ENCODE measurements at places on chromosomes 12 and 14. TPM values are rescaled to one million over a fixed set of nuclear protein-coding genes. Genes with fewer than 3 reads are reported as not detected.

GRCh38 chr12:11684811-11685210 is 35.3 kb downstream of the ETV6 start:
- DNase-seq = no peak

DNA sequence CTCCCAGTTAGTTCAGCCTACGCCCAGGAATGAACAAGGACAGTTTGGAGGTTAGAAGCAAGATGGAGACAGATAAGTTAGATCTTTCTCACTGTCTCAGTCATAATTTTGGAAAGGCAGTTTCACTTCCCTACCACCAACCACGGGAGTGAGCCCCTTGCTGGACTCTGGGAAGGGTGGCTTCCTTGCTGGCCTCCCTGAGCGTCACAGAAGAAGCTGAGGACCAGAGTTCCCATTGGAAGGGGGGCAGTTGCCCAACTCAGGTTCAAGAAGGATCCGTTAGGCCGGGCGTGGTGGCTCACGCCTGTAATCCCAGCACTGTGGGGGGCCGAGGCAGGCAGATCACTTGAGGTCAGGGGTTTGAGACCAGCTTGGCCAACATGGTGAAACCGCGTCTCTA is 106.2 kb upstream of the MAX start:
- no peak for DNase-seq

MARCHF9 gene
- 6.4 TPM for total RNA-seq

OTOGL gene
- total RNA-seq = 0.31 TPM

DNA sequence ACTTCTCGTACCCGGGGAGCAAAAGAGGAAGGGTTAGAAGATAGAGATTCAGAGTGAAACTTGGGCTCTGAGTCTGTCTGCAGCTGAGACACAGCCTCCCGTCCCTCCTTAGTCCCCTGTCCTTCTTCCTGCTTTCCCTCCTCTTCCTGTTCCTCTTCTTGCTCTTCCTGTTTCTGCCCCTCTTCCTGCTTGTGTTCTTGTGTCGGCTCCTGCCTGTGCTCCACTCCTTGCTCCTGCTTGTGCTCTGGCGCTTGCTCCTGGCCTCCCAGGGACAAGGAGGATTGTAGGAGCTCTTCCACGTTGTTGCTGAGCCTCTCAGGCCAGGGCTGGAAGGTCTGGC is 3.0 kb downstream of the ACRBP start:
- no peak for DNase-seq

SERPINA10 gene
- total RNA-seq = not detected

DNA sequence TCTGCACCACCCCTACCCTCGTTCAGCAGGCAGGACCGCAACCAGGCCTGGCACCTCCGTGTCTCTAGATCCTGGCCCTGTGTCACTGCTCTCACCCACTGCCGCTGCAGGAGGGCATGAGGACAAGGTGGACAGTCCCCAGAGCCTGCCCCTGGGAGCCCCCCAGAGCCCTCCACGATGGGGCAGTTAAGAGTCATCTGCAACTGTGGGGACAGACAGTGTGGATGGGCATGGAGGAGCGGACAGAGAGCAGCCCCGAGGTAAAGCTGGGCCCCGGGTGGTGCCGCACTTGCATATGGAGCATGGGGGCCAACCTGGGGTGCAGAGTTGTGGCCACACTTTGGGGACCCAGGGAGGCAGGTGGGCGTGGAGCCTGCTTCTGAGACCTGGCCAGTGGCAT is 905.1 kb upstream of the USP15 start:
- no peak for DNase-seq

- no peak for DNase-seq
These were observed 62.0 kb downstream of the SLC25A47 start for GRCh38 chr14:100384819-100385813.

ANKS1B gene
- 8.5 TPM for total RNA-seq

ZFHX2 gene
- 27.0 TPM for total RNA-seq

DNA sequence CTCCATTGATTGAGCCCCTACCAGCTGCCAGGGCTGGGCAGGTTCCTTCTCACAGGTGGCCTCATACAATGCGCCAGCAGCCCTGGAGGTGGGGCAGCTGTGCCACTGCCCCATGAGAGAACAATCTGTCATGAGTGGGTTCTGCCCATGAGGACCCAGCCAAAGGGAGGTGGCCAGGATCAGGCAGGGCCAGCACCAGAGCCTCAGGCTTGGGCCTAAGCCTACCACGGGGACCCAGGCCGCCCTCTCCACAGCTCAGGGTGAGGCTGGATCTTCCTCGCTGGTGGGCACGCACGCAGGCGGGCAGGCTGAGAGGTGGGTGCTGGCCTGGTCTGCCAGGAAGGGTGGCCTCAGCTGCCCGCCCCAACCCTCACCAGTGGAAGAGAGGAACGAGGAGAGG is 110.7 kb downstream of the KIF26A start:
- no peak for DNase-seq

DPPA3 gene
- total RNA-seq = 1.2 TPM

AKAP3 gene
- 1.0 TPM for total RNA-seq

GNG2 gene
- 17.9 TPM for total RNA-seq

GRCh38 chr12:91264178-91264577 is 81.6 kb upstream of the DCN start:
- DNase-seq = no peak

LRFN5 gene
- 5.4 TPM for total RNA-seq

- DNase-seq = no peak
These were observed 2.8 kb upstream of the DCN start for GRCh38 chr12:91185421-91185820.

DNA sequence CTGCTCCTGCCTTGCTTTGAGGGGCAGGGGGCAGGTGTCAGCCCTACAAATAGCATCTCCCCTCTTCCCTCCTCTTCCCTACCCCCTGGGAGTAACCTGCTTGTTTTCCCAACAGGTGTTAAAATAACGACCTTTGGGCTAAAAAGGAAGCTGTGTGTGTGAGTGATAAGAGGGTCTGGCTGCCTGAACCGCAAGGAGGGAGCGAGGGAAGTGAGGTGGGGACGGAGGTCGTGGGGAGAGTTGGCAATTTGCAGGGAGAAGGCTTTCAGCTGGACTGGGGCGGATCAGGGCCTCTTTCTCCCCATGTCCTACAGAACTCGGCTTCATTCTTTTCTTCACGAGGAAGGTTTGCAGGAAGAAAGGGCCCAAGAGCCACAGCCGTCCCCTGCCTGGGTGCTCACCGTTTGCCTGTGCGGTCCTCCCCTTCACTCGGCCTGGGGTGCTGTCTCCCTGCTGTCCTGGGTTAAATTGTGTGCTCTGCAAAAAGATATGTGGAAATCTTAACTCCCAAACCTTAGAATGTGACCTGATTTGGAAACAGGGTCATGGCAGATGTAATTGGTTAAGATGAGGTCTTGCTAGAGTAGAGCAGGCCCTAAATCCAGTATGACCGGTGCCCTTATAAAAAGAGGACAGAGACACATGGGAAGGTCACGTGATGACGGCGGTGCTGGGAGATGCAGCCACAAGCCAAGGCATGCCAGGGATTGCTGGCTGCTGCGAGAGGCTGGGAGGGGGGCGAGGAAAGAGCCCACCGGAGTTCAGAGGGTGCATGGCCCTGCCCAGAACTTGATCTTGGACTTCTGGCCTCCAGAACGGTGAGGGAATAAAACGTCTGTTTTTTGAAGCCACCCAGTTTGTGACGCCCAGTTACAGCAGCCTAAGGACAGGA is 38.7 kb upstream of the NCOR2 start:
- no peak for DNase-seq

GRCh38 chr12:6507102-6507998 is 13.4 kb downstream of the NCAPD2 start:
- peak; percentile 19 for DNase-seq

DNA sequence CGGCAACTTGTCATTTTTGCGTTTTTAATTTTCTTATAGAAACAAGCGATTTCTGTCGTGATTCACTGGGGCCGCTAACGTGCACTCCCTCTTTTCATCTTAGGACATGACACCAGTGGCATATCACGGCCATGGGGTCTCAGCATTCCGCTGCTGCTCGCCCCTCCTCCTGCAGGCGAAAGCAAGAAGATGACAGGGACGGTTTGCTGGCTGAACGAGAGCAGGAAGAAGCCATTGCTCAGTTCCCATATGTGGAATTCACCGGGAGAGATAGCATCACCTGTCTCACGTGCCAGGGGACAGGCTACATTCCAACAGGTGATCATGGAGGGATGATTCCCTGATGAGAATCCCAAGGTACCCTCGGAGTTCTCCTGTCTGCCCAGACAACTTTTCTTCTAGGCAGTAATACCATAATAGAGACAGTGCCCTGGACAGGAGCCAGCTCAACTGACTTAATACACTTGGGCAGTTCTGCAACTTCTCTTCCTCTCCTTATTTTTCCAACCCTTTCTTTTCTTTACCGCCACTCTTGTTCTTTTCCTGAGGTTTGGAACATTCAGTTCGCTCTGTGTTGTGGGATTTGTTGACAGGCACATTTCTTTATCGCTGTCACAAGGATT is 821 bp downstream of the TMEM106C start:
- no peak for DNase-seq

DNA sequence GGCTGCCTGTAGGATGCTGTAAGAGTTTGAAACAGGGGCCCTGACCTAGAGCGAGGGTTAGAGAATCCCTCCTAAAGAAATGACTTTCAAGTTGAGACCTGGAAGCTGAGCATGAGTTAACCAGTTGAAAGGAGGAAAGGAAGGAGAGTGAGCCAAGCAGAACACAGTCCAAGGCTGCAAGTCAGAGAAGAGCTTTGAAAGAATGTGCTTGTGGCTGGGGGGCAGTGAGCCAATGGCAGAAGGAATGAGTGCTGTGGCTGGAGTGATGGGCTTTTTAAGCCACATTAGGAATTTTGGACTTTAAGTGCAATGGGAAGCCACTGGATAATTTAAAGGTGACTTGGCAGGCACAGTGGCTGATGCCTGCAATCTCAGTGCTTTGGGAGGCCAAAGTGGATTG is 18.1 kb downstream of the CDKN1B start:
- DNase-seq = no peak

SLC25A21 gene
- 6.9 TPM for total RNA-seq

P2RX7 gene
- 0.42 TPM for total RNA-seq

LGR5 gene
- total RNA-seq = 0.15 TPM

GRCh38 chr12:10967409-10967808 is 19.3 kb downstream of the TAS2R50 start:
- DNase-seq = no peak

GRIP1 gene
- 37.6 TPM for total RNA-seq

- no peak for DNase-seq
These were observed 19.7 kb downstream of the SPTB start for GRCh38 chr14:64860039-64860438.

DNA sequence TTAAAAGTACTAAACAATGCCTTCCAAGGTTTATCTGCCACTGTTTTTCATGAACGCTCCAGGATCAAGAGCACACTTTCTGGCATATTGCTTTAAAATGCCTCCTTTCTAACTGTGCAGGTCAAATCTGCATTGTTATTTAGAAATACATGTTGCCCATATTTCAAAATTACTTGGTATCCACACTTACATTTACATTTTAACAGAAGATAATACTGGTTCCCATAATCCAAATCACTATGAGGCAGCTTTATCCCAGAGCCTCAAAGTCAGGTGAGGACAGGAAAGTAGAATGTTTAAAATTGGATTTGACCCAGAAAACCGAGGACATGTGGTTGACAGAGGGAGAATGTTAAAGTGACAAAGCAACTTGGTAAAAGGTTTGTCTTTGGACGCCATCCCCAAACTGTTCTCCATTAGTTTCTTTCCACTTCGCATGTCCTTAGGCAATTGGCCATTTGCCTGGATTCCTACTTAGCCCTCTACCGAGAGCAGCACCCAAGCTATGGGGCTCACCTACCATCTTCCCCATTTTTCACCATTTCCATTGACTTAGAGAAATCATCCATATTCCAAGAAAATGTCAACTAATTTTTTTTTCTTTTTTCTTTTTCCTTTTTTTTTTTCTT is 353.0 kb downstream of the PAWR start:
- no peak for DNase-seq

DNA sequence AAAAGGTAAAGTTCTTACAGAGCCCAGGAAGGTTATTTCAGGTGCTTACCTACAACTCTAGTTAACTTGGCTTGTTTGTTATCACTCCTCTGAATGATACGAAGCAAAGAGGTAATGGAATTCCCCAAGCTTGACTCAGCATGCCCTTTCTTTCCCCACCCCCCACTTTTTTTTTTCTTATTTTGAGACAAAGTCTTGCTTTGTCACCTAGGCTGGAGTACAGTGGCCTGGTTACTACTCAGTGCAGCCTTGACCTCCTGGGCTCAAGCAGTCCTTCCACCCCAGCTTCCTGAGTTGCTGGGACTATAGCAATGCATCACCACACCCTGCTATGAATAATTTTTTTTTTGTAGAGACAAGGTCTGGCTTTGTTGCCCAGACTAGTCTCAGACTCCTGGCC is 17.1 kb upstream of the YBX3 start:
- no peak for DNase-seq

GRCh38 chr14:32381869-32382268 is 52.8 kb downstream of the AKAP6 start:
- no peak for DNase-seq

GYS2 gene
- not detected for total RNA-seq

NYNRIN gene
- total RNA-seq = 18.3 TPM

- no peak for DNase-seq
These were observed 48.4 kb downstream of the MYRFL start for GRCh38 chr12:69873429-69873828.

CLEC1B gene
- total RNA-seq = not detected

DNA sequence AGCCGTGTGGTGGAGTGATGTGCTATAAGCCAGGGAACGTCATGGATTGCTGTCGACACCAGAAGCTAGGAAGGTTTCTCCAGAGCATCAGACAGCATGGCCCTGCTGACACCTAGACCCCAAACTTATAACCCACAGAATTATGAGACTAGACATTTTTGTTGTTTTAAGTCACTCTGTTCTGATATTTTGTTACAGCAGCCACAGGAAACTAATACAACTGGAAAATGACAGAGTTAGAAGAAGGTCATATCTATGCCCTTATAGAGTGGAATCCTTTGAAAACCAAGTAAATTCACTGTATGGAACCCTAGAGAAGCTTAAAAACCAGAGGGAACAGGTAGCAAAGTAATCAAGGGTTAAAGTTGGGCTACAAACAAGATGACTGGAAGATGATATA is 42.5 kb downstream of the SPTLC2 start:
- DNase-seq = no peak

CLEC7A gene
- total RNA-seq = not detected

GRCh38 chr12:61514016-61514415 is 746.2 kb upstream of the USP15 start:
- DNase-seq = no peak

IFI27 gene
- total RNA-seq = 0.76 TPM

SDR39U1 gene
- total RNA-seq = 46.7 TPM

DNA sequence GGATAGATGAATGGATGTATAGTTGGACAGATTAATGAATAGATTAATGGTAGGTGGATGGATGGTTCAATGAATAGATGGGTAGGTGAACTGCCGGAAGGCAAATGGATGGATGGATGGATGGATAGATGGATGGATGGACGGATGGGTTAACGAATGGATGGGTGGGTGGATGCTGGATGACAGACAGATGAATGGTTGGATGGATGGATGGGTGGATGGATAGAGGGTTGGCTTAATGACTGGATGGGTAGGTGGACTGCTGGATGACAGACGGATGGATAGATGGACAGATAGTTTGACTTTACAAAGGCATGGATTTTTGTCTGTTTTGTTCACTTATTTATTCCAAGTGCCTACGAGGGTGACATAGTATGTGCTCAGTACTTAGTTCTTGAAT is 64.4 kb downstream of the WSCD2 start:
- DNase-seq = no peak

Data from H1 (cell line).